ENCODE measurements at places on chromosomes 16 and 17.

DNA sequence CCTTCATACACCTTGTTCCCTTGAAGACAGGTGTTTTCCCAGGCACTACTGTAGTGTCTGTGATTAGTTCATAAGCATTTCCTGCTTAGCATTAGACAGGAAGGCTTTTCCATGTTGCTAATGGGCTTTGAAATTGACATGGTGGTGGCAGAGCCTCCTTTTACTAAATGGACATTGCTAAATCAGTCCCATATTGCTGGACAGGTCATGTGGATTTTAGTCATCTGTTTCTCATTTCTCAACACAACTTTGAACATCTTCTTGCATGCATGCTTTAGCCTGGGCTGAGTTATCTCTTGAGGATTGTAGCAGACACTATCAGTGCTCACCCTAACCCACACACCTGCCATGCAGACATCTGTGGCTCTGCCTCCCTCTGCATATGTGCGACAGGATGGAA lies 13.7 kb upstream of the BCO1 start:
- no peak for DNase-seq

- DNase-seq, result peak; percentile 42
Measured at GRCh38 chr16:10123141-10123540, 59.1 kb downstream of the GRIN2A start.

- no peak for DNase-seq
Measured at GRCh38 chr17:28702026-28702751, 9.5 kb downstream of the PROCA1 start.

DNA sequence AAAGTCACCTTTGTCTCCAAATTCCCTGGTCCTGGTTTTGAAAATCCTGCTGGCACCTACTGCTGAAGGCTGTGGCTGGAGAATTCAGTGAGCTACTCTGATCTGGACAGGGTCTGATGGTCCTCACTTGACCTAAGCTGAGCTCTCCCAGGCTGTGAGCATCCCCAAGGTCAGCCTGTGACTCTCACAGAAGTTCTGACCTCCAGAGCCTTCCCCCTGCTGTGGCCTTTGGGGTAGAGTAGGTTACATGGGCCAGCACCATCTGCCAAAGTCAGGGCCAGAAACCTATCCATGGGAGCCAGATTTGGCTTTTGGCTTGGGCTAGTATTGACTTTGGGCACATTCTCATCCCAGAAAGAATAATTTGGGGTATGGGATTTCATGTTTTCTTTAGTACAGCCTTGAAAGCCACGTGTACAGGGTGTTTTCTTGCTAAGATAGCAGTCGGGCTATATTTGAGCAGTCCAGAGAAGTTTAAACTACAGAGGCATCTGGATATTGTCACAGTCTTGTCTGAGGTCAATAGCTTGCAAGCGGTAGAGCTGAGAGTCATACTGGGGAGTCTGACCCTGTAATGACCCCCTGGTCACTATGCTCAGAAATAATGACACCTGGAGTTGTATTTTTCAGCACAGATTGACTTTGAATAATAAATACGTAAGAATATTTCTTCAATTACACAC lies 6.2 kb upstream of the AGRP start:
- DNase-seq, result no peak

- peak; percentile 76 for DNase-seq
Measured at GRCh38 chr17:21511363-21512195, 135.4 kb downstream of the KCNJ12 start.

DNA sequence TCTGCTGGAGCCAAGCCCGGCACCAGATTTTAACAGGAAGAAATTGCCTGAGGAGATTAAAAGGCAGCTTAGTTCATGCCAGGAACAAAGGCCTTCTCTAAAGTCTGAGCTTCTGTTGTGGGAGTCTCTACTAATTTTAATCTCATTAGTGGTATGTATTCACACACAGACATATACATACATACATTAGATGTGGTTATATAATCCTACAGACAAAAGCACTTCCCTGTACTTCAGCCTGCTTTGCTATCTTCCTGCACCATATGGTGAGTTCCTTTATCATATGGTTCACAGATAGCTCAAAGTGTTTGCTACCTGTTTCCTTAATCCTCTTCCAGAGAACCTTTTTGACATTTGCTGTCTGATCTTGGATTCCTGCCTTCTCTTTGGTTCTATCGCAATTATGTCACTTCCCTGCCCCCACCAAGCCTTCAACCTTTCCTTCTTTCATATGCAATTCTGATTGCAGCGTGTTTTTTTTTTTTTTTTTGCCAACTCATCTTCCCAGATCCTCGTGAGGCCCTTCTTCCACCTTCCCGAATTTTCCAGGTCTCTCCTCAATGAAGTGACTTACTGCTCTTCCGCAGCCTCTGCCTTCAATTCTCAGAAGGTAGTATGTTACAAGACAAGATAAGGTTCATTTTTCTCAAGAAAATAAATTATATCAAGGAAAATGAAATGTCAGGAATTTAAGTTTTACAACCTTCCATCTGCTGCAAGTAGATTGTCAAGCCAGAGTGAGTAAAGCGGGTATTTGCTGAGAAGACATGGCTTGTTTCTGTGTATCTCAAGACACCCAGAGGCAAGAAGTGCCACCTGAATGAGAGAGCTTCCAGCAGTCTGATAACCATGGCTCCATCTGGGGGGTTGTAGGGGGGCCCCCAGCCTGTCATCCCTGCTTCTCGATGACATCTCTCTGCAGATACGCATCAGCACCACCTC lies 120.2 kb upstream of the CACNG3 start:
- DNase-seq, result no peak

DNA sequence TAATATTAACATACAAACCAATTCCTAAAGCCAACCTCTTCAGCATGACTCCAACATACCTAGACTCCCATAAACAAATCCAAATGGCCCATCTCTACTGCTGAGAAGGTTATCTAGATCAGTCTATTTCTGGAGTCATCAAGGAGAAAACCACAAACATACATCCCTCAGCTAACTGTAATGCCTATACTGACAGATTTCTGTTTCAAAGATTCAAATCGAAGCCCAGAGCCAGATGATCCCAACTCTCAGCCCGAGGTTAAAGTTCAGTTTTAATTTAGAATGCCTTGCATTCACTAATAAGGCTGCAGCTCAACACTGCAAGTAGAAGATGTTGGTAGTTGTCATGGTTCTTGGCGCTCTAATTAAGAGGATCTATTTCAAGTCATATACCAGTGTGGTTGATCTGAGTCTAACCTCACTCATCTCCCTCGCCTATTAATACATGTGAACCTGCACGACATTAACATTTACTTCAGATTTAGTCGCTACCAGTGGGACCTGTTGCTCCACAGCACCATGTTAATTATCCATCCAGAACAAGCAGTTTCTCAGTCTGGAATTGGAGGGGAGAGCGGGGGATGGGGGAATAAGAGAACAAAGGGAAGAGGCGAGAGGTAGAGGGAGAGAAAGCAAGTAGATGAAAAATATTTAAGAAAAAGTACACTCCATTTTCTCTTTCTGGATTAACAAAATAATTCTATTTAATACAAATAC lies 15.4 kb downstream of the PHF12 start:
- DNase-seq, result no peak

DNA sequence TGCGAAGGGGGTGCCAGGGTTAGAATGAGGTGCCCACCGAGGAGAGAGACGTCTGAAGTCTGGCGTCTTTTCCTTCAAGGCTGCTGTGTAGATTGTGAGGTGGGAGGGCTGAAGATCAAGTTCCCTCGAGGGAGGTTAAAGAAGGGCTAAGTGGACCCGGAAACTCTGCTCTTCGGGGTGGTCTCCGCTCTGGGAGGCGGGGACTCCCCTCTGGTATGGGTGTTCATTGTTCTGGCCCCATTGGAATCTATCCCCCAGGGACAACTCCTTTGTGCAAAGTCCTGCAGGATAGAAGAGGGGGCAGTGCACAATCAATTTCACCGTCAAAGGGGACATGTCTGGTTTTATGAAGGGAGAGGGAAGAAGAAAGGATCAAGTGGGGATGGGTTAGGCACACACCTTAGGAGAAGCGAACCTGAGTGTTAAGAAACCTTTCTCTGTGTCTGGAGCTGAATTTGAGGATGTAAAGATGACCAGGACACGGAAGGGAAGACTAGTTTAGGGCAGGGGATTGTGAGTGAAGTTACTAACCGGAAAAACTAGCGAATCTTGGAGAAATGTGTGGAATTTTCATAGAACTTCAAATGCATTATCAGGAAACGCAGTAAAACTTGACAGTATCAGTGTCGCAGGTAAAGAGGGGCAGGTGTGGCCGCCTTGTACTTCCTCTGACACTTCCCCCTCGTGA lies 809 bp upstream of the RAB34 start:
- no peak for DNase-seq

GRCh38 chr17:56830726-56831368 lies 2.9 kb downstream of the C17orf67 start:
- no peak for DNase-seq

DNA sequence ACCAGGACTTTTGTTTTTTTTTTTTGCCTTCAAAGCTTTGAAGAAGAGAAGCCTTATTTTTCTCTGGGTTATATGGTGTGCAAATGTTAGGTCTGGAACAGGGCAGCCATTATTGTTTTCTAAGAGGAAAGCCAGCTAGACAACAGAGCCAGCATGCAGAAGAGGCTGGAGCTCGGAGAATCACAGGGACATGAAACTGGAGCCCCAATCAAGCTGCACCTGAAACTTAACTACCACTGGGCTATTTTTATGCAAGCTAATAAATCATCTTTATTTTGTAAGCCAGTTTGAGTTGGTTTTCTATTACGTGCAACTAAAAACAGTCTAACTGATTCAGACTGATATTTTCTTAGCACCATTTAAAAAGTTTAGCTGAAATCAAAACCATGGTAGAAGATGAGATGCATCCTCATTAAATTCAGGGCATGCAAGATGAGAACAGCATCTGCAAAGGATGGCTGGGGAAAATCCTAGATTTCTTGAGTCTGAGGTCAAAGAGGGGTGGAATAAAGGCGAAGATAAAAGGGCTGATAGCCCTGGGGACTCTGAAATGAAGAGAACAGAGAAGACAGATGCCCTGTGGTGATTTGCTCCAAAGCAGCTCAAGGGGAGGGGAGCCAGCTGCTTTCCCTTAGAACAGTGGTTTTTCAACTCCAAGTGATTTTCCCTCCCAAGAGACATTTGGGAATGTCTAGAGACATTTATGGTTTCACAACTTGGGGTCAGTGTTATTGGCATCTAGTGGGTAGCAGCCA lies 177.1 kb upstream of the WSCD1 start:
- no peak for DNase-seq

- no peak for DNase-seq
Measured at GRCh38 chr16:54289945-54290832, 3.6 kb upstream of the IRX3 start.

Data from HFFc6 (cell line).